ENCODE measurements at places on chromosomes 7 and 10.
A peak's percentile ranks its signal among the peaks of the same experiment; 100 is the strongest.

DNA sequence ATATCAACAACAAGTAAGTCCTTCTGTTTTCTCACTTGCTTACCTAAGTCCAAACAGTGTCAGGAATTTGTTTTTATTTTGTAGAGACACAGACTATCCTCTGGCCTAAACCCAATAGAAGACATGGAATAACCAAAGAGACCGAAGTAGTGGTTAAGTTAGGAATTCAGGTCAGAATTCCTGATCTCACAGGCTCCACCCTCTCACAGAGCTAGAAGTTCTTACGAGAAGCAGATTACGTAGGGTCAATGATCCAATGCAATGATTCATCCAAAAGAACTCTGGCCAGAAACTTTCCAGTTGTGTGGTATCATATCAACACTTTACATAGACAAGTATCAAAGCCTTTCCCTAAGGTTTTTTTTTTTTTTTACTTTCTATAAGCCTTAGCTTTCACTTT lies 73.8 kb downstream of the IQUB start:
- DNase-seq: peak; percentile 98

- DNase-seq: no peak
These were observed 18.3 kb upstream of the TNRC18 start for GRCh38 chr7:5441840-5442503.

- DNase-seq: peak; percentile 35
These were observed 93.8 kb downstream of the MAPK8 start for GRCh38 chr10:48400129-48400849.

GRCh38 chr10:18723801-18724200 lies 64.6 kb downstream of the ARL5B start:
- DNase-seq: no peak

GRCh38 chr7:125511310-125511709 lies 581.7 kb upstream of the POT1 start:
- DNase-seq: no peak

DNA sequence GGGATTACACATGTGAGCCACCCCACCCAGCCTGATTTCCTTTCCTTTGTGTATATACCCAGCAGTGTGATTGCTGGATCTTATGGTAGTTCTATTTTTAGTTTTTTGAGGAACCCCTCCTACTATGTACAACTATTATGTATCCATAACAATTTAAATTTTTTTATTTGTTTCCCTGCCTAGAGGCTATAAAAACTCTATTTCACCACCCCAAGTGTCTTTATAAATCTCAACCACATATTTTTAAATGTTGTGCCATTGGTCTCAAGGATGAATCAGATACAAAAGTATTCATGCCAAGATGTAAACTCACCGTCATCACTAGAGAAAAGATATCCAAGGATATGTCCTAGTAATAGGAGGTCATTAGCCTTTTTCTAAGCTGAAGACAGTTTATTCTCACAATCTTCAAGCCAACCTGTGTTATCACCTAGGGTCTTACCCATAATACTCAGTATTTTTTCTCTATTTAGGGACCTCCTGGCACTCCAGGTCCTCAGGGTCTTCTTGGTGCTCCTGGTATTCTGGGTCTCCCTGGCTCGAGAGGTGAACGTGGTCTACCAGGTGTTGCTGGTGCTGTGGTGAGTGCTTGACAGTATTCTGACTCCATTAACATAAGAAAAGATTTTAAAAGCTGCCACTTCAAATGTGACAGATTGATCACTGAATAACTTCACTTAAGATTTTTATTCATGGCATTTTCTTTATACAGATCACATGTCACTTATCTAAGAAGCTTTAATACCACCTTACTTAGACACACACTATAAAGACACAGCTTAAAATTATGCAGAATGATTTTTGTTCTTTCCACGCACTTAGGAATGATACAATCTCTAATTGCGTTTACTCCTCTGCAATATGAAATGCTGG lies 29.4 kb downstream of the COL1A2 start:
- DNase-seq: peak; percentile 12

DNA sequence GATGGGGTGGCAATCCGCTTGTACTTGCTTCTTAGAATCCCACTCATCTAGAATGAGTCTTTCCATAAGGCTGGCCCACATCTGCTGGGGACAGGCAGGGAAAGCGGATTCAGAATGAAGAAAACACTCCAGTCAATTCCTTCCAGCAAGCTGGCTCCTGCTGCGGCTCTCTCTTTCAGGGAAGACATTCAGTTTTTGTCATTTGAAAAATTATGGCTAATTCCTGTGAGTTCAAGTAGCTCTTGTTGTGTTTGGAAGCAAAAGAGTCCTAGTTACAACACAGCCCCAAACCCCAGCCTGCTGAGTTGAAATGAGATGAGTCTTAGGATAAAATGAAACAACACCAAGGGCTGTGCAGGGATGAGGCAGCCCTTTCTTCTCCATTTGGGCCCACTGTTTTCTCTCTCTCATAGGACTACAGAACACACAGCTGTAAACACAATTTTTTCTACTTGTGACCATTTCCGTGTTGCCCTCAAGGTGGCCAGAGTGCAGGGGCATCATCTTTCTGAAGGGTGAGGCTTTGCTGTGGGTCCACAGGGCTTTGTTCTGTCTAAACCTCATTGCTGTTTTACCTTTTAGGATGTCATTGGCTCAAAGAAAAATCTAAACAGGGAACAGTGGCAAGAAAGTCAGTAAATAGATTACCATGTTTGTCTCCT lies 90.8 kb upstream of the EEPD1 start:
- DNase-seq: no peak

DNA sequence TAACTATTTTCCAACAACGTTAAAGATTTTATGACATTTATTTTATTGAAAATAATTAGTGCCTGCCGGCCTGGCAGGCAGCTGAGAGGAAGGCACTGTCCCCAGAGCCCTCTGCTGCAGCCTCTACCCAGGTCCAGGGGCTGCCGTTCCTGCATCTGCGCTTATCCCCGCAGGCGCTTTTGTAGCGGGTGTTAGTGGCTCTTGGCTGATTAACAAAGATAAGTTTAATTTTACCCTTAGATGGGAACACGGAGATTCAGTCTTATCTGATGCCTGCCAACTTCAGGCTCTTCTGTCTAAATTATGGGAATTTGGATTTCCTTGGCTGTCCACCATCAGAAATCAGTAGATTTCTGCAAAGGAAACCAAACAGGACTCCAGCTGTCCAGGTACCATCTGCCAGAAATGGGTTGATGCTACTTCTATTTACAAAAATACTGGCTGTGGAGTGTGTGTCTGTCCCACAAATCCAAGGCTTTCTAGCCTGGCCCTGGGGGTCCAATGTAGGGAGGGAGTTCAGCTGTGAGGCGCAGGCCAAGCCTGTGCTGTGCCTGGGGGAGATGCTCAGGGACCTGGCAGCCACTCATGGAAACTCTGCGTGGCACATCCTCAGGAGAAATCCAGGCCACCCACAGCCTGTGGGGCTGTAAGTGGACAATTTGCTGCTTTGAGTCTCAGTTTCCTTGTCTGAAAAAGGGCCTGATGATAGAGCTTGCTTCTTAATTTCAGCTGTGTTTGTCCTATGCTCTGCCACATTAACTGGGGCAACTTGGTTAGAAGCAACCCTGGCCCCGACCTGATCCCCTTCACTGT lies 62.0 kb upstream of the IGFBP3 start:
- DNase-seq: no peak

DNA sequence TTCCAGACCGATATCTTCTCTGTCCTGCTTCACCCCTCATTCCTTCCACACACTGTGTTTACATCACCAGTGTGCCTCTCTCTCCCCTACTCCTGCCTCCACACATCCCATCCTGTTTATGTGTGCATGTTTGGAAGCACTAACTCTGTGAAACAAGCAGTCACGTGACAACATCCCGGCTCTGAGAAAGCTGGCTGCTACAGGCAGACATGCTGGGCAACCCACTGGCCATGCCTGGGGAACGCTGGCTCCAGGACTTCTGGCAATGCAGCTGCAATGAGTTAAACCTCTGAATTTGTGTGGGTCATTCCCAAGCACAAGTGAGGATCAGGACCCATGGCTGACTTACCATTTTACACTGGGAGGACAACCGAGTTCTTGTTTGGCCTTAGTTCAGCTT lies 74.0 kb downstream of the WNT2 start:
- DNase-seq: no peak

DNA sequence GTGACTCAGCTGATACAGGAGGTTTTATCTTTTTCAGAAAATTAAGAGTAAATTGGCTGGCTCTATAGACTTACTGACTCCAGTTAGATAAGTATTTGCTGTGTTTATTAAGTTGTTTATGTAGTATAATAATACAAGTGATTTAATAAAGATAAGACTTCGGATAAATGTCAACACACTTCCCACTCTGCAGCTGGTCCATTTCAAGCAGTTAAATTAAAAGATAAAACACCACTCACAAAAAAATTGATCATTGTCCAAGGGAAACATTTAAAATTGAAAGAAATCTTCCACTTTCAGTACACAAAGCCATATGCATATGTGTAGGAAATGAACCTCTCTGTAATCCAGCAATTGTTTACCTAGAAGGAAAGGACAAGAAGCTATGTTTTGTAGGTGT lies 106.1 kb upstream of the SP8 start:
- DNase-seq: no peak

DNA sequence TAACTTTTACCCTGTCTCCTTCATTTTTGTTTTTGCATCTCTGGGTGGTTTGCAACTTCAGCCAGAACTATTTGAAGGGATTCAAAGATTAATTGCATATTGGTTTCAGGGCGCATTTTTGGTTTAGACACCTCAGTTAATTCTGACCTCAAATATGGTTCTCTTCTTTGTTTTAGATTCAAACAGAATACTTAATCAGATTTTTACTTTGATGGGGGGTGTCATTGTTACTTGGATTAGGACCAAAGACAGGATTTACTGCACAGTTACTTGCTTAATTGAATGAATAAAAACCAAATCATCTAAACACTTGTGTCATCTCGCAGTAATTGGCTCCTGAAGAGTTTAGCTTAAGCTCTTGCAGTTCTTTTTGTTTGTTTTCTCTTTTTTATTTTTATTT lies 100.9 kb downstream of the PHTF2 start:
- no peak for DNase-seq

- DNase-seq: no peak
These were observed 17.0 kb upstream of the TTYH3 start for GRCh38 chr7:2614631-2615330.

GRCh38 chr7:4681886-4682620 lies at the start of gene FOXK1:
Gene FOXK1 (plus strand): TSS chr7:4682295. CDS start chr7:4682309, 14 bp downstream.
- peak; percentile 56 for DNase-seq

GRCh38 chr7:40234046-40234445 lies 99.2 kb downstream of the SUGCT start:
- DNase-seq: no peak

DNA sequence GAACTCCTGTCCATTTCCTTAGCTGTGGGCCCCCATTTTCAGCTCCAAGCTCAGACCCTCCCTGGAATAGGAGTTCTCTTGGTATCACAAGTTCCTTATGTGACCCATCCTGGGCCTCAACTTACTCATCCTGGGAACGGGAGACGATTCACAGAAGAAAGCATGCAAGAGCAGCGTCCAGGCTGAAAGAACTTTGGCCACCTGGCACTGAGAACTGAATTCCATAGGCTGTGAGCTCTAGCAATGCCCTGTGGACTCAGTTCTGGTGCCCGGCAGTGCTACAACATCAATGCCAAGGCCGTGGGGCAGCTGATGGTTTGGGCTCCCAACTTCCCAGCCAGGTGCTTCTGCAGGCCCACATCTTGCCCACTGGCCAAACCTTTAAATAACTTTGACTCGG lies 3.9 kb upstream of the CUEDC2 start:
- no peak for DNase-seq

GRCh38 chr10:78297997-78298396 lies 264.3 kb downstream of the RPS24 start:
- no peak for DNase-seq

DNA sequence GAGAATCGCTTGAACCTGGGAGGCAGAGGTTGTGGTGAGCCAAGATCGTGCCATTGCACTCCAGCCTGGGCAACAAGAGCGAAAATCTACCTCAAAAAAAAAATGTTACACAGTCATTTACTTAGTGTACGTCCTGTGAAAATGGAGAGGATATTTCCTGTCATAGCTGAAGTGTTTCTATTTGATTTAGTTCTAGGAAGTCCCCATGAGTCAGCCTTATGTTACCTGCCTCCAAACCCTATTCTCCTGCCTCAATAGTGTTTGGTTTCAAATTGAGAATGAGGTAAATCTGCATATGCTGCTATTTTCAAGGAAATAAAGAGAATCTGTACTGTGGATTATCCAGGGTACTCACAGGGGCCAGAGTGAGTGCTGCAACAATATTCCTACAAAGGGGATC lies 1284.5 kb upstream of the AUTS2 start:
- no peak for DNase-seq

GRCh38 chr10:104325436-104326435 lies 12.5 kb downstream of the ITPRIP start:
- DNase-seq: no peak

DNA sequence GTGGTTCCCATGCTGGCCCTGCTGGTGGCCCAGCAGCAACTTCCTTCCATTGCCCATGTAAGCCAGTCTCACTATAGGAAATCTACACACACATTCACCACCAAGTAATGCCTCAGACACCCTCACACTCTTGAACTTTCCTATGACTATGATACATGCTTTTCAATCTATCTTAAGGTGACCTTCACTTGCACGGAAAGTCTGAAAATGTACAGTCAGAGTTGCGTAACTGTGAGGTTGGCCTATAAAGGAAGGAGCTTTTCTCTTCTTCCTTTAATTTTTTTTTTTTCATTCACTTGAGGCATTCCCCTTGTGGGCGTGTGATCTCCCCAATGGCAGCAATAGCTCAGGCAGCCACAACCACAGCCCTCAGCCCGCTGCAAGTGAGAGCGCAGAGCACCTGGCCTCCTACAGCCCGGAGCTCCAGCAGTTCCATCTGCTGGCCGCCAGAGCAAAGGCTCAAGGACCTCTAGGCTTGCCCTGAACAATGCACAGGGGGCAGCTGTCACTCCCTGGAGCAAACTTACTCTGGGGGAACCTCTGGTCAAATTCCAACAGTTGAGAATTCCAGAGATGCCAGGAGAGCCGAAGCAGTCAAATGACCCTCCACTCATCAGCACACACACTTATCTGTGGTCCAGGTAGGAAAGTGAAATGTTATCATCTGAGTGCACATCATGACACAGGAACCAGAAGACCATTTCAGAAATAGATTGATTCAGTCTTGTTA lies 123.1 kb upstream of the ADO start:
- DNase-seq: no peak

All from kidney glomerular epithelial cell (primary cell).